ENCODE measurements at places on chromosomes 3 and 15.

DNA sequence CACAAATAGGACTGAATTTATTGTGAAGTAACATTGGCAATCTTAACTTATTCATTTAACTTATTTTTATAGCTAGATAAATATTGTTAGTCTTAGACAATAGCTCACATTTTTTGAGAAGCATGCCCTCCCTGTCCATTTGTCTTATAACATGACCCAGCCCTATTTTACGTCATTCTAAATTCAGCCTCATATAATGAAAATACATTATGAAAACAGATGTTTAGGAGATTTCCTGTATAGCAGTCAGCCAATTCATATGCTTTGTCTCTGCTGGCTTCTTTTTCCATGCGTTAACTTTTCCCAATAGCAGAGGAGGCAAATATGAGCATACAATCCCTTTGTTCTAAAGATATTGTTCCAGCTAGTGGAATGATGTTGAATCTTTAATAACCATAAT lies 29.3 kb downstream of the CD200 start:
- DNase-seq: no peak

DNA sequence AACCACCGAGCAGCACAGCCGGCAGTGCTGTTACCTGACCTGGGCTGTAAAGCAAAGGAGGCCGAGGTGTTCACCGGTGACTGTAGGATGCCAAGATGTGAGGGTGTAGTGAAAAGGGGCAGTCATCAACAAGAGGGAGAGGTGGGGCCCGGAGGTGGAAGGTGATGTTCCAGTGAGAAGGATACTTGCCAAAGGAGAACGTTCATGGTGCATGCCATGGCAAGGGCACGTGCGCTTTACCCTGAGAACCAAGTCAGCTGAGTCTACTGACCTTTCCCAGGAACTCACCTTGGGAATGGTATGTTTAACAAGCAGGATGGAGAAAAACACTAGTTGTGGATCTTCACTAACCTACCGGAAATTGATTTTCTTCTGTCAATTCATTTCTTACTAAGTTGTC lies 211.1 kb downstream of the PDZRN3 start:
- no peak for DNase-seq

DNA sequence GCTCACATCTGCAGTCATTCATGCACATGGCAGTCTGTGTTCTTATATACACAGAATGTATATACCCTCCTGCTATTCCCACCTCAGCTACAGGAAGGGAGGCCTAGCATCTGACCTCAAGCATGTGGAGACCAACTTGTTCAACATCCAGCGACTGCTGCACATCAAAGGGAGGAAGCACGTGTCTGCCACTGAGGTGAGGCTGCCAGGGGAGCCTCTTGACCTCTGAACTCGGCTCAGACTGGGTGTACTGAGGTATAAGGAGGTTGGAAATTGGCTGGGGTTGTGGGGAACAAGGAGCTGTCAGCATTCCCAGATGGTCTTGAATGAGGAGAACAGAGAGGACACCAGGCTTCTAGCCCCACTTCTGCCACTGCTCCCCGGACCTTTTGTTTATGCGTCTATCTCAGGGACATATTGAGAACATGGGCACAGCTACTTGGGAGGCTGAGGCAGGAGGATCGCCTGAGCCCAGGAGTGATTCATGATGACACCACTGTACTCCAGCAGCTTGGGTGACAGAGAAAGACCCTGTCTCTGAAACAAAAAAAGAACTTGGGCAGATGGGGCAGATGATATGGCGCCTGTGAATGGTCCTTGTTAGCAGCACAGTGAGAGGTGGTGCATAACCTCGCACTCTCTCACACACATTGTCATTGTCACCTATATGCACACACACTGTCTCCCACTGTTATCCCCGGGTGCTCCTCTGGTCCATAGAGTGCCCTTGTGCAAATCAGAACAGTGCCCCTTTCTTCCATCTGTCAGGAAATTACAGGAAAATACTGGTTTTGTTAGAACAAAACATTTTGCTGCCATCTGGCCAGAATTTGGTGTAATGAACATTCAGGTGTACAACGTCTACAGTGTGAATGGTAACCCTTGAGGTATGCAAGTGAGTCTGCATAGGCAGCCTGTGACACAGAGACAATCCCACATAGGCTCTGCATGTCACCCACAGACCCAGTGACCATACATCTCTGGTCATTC lies 5.4 kb downstream of the VILL start:
- peak; percentile 28 for DNase-seq

GRCh38 chr3:16913264-16913580 lies 28.5 kb downstream of the PLCL2 start:
- DNase-seq: no peak

DNA sequence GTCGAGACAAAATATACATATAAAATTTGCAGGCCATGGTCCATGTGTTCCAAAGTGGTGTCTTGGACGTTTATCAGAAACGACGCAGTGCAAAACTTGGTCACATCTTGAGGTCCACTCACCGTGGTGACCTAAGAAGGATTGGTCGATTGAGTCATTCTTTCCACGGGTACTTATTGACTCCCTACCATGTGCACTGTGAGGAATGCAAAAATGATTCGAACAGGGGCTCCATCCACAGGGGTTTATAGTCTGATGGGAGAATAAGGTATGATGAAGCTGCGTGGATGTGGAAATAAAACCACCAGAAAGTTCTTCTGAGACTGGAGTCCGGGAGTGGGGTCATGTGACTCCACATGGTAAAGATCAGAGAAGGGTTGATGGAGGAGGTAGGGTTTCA lies 185.2 kb downstream of the ITPR1 start:
- DNase-seq: no peak

DNA sequence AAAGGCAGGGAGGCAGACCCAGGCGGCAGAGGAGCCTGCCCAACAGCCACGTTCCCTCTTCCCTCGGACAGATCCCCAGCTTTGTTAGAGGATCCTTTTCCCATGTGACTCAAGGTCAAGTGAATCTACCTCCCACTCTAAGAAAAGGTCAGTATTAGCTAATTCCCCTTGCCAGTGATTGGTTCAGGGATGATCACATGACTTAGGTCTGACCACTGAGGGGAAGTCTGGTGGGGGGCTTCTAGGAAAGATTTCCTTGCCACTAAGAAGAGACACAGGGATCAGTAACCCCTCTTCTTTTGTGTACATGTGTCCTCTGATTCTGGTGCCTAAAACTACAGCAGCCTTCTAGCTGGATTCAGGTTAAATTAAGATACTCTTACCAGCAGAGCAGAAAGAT lies 266.3 kb upstream of the NSMCE3 start:
- DNase-seq: no peak

GRCh38 chr3:187848401-187848800 lies 103.1 kb upstream of the BCL6 start:
- no peak for DNase-seq

DNA sequence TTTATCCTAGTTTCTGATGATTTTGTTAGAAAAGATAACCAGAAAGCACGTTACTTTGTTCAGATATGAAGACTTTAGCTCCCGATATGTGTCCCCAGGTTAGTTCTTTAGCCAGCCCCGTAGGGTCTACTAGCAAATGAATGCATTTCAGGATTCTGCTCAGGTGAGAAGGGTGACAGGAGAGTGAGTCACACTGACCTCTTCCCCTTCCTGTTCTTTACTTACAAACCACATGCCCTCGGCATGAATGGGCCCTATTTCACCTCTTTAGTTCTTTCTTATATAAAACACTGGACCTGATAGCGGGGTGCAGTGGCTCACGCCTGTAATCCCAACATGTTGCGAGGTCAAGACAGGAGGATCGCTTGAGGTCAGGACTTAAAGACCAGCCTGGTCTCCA lies 98.4 kb downstream of the SLC49A4 start:
- no peak for DNase-seq

DNA sequence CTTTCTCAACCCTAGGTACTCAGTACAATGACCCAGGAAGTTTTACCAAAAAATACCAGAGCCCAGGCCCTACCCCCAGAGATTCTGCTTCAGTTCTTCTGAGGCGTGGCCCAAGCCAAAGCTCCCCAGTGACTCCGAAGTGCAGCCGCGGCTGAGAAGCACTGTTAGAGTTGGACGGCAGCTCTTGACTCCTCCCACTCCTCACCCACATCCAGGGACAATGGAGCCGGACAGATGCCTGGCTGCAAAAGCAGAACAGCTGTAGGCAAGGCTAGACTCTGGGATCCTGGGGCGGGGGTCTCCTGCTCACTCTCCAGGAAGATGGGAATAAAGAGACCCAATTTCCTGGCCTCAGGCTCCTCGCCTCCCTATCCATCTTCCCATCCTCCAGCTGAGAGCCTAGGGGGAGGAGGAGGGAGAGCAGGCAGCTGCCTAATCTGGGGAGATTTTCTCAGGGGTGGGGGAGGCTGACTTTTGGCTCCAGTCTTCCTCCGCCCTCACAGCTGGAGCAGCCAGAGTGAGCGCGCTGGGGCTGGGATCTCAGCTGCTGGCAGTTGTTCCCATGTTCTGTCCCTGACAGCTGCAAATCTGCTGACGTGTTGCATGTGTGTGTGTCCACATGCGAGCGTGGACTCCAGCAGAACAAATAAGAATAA lies 223.8 kb downstream of the OPA1 start:
- no peak for DNase-seq

DNA sequence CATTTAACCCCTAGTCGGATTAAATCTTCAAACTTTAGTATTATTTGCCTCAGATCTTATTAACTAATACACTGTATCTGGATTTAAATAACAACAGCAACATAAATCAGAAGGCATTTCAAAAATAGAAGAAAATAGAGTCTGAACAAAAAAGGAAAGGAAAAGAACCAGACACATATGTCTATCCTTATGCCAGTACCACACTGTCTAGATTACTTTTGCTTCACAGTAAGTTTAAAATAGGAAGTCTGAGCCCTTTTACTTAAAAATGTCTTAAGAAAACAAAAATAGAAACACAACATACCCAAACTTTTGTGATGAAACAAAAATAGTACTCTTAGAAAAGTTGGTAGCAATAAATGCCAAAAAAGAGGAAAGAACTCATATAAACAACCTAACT lies 1615.8 kb downstream of the SI start:
- DNase-seq: no peak

- DNase-seq: no peak
Observed at GRCh38 chr15:48025118-48025517, 95.7 kb upstream of the SLC24A5 start.

- DNase-seq: no peak
Observed at GRCh38 chr15:25605151-25605550, 166.3 kb upstream of the UBE3A start.

DNA sequence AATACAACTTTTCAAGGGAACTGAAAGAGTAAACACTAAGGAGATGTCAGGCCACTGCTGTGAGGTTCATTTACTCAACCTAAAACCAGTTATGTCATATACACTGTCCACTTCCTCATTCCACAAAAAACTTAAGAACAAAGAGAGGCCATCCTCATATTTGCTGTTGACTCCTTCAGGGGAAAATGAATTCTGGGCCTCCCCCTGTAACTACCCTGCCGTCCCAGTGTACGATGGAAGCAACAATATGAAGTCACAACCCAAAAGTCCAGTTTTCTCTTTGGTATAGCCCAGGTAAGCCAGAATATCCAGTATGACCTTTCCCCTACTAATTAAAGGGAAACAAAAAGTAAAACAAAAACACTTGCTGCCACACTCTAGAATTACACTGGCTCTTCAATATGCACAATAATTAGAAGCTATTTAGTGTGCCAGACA lies 16.2 kb downstream of the CEP152 start:
- DNase-seq: no peak

- peak; percentile 61 for DNase-seq
Observed at GRCh38 chr3:13023235-13023970, 49.8 kb downstream of the IQSEC1 start.

- DNase-seq: no peak
Observed at GRCh38 chr3:69746119-69746518, 6.9 kb downstream of the MITF start.

GRCh38 chr15:42920519-42921341 lies at the start of gene TTBK2:
Gene TTBK2 (minus strand): TSS chr15:42920778. CDS start chr15:42878617, 42,161 bp downstream.
- peak; percentile 97 for DNase-seq

GRCh38 chr3:58349792-58350626 lies 17.3 kb downstream of the PXK start:
- DNase-seq: no peak
